ENCODE measurements at places on chromosomes 2 and 18.

DNA sequence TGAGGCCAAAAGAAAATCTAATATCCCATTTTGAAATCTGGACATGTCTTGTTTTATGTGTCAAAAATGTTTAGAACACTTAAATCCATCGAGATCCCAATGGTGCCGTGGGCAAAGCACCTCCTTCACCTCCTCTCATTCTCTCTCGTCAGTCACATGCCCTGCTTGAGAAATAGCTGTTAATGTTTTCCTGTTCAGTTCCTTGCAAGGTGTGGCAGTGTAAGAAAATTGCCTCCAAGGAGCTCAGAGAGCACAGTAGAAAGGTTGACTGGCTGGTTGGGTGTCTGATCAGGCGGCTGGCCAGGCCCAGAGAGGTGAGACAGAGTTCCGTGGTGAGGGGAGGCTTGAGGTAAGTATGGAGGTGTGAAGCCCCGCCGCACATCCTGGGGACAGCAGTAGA, 210.2 kb downstream of the TSN start:
- DNase-seq = no peak

- DNase-seq = no peak
Measured at GRCh38 chr2:118627156-118627555, 220.3 kb downstream of the EN1 start.

GRCh38 chr2:139380051-139380450, 599.9 kb upstream of the NXPH2 start:
- DNase-seq = no peak

DNA sequence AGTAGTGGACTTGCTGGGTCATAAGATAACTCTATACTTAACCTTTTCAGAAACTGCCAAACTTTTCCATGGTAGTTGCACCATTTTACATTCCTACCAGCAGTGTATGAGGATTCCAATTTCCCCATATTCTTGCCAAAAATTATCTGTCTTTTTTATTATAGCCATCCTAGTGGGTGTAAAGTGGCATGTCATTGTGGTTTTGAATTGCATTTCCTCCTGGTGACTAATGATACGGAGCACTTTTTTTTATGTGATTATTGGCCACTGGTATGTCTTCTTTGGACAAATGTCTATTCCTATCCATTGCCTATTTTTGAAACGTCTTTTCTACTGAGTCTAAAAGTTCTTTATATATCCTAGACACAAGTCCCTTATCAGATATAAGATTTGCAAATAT, 44.3 kb downstream of the CACNB4 start:
- DNase-seq = no peak
